H1 (cell line): ENCODE measurements at places on chromosomes 11 and 22.

DNA sequence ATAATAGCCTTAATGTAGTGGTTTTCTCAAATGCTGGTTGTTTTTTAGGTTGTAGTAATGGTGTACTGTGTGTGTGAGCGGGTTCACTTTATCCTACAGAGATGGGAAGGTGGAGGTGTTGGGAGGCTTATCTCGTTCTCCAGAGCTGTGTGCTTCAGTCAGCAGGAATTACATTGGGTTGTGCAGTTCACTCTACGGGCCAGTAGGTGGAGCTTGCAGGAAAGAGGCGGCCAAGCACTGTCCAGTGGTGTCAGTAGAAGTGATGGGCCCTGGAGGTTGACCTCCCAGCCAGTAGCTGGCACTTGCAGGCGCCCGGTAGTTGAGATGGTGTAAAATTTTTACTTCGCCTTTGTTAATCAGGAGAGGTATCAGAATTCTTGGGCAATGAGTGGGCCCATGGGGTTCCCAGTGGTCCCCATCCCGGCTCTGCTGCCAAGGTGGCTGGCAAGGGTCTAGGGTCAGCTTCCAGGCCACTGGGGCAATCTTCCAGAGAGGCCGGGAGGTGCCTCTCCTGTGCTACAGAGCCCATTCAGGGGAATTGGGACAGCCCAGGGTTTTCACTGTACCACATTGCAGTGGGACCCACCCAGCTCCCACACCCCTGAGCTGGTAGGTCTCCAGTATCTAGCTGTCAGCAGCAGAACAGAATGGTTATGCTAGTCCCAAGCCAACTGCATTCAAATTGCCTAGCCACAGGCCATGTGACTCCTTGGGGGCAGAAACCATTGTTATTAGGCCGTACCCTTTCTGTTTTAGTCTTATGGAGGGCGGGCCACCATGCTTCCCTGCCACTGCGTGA, 43.9 kb downstream of the BIRC2 start:
- H3K36me3 ChIP-seq = no peaks in the 10 kb centered on the region; the same call in 1 of the 2 replicates
- H3K27ac ChIP-seq = no peak overlapping the region
- H3K4me3 ChIP-seq = no peak overlapping the region
- H3K4me1 ChIP-seq = no peaks in the 10 kb centered on the region
- peak; percentile 43 for DNase-seq
- no peaks in the 10 kb centered on the region for H3K27me3 ChIP-seq

DNA sequence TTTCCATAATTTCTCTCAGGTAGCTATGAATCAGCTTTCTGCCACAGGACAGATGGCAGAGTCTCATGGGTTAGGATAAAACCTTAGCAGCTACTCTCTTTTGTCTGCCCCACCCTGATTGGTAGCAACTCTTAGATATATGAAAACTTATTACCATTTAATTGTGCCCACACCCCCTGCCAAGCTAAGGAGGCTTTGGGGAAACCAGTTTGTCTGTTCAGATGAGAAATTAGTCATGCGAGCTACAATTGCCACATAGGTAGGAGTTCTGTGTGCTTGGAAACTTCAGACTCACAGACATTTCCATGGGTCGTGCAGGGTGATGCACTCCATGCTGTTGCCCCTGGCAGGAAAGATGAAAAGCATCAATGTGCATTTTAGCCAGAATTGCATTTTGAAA, 39.9 kb downstream of the CD44 start:
- no peak overlapping the region for H3K27ac ChIP-seq
- DNase-seq = no peak
- peaks cover 3% of the 10 kb centered on the region for H3K4me1 ChIP-seq
- H3K27me3 ChIP-seq = no peaks in the 10 kb centered on the region
- no peaks in the 10 kb centered on the region for H3K36me3 ChIP-seq

DNA sequence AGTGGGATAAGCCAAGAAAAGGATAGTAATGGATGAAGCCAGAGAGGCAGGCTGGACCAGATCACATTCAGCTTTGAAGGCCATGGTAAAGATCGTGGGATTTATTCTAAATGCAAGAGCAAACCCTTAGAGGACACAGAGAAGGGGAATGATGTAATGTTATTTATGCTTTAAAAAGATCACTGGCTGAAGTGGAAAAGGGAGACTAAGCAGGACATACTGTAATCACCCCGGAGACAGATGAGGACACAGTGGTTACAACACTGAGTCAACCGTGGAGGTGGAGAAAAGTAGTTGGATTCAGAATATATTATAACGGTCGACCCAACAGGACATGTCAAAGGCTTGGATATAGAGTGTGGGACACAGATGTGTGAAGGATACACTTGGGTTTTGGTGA, 38.5 kb downstream of the CDON start:
- H3K4me3 ChIP-seq = no peak overlapping the region
- no peaks in the 10 kb centered on the region for H3K4me1 ChIP-seq
- H3K27me3 ChIP-seq = no peaks in the 10 kb centered on the region
- peaks cover 2% of the 10 kb centered on the region; the same call in 1 of the 2 replicates for H3K36me3 ChIP-seq

- no peak for DNase-seq
- H3K36me3 ChIP-seq = no peaks in the 10 kb centered on the region
- H3K4me3 ChIP-seq = no peak overlapping the region
- H3K4me1 ChIP-seq = peaks cover 4% of the 10 kb centered on the region; the same call in 1 of the 2 replicates
- no peaks in the 10 kb centered on the region for H3K27me3 ChIP-seq
- H3K27ac ChIP-seq = no peak overlapping the region
Observed at GRCh38 chr22:27973846-27974245, 54.8 kb upstream of the PITPNB start.

DNA sequence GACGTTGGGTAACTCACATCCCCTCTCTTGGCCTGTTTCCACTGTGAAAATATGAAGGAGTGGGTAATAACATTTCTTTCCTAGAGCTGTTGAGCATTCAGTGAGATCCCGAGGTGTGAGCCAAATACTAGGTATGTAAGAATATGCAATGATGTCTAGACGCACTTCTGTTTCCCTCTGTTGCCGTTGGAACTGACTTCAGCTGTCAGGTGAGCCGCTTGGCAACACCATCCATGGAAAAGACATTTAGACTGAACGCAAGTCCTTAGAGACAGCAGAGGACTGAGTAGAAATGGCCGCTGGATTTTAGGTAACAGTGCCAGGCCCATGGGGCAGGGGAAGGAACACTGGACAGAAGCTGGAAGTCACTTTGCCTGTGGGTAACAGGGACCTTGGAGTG, 29.5 kb upstream of the SHANK2 start:
- H3K36me3 ChIP-seq = no peaks in the 10 kb centered on the region
- DNase-seq = no peak
- no peak overlapping the region for H3K4me3 ChIP-seq
- H3K27ac ChIP-seq = no peak overlapping the region

- no peaks in the 10 kb centered on the region for H3K27me3 ChIP-seq
- H3K36me3 ChIP-seq = no peaks in the 10 kb centered on the region
- H3K4me3 ChIP-seq = no peak overlapping the region
Observed at GRCh38 chr11:111272420-111272819, 25.9 kb upstream of the POU2AF3 start.

GRCh38 chr11:47335733-47336132, 16.8 kb downstream of the MYBPC3 start:
- no peak for DNase-seq
- no peak overlapping the region for H3K27ac ChIP-seq
- H3K27me3 ChIP-seq = no peaks in the 10 kb centered on the region
- H3K4me3 ChIP-seq = no peak overlapping the region
- no peaks in the 10 kb centered on the region for H3K4me1 ChIP-seq
- no peaks in the 10 kb centered on the region for H3K36me3 ChIP-seq

GRCh38 chr22:28909375-28909774, 26.0 kb downstream of the ZNRF3 start:
- H3K36me3 ChIP-seq = no peaks in the 10 kb centered on the region
- H3K4me1 ChIP-seq = no peaks in the 10 kb centered on the region; the same call in 1 of the 2 replicates
- no peak overlapping the region for H3K27ac ChIP-seq
- H3K27me3 ChIP-seq = no peaks in the 10 kb centered on the region
- no peak overlapping the region for H3K4me3 ChIP-seq

GRCh38 chr22:28344918-28345703, 334.5 kb downstream of the TTC28 start:
- no peak overlapping the region for H3K27ac ChIP-seq
- no peaks in the 10 kb centered on the region for H3K36me3 ChIP-seq
- no peaks in the 10 kb centered on the region for H3K4me1 ChIP-seq
- H3K4me3 ChIP-seq = no peak overlapping the region
- no peaks in the 10 kb centered on the region for H3K27me3 ChIP-seq

GRCh38 chr11:33884035-33884434, 7.8 kb downstream of the LMO2 start:
- no peak overlapping the region for H3K4me3 ChIP-seq
- H3K27me3 ChIP-seq = no peaks in the 10 kb centered on the region
- DNase-seq = no peak
- no peak overlapping the region for H3K27ac ChIP-seq
- no peaks in the 10 kb centered on the region; the same call in 1 of the 2 replicates for H3K36me3 ChIP-seq

DNA sequence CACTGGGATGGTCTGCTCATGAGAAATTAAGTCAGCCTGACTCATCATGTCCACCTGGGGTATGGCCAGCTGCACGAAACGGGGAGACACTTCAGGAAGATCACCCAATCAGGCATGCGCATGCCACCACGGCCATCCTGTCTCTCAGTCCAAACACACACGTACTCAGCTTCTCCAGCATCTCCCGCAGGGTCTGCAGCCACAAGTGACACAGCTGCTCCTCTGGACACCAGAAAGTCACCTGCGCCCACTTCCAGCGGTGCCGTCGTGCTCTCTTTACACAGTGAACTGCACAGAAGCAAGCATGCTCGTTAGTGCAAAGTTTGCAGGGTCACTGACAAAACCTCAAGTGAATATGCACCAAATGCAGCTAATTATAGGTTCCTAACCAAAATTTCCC, 18.1 kb downstream of the CERK start:
- no peak for DNase-seq
- H3K4me1 ChIP-seq = no peaks in the 10 kb centered on the region
- no peaks in the 10 kb centered on the region for H3K27me3 ChIP-seq
- H3K36me3 ChIP-seq = peaks cover 5% of the 10 kb centered on the region; the same call in 1 of the 2 replicates

- H3K4me1 ChIP-seq = no peaks in the 10 kb centered on the region
- no peaks in the 10 kb centered on the region for H3K36me3 ChIP-seq
- H3K27ac ChIP-seq = no peak overlapping the region
- H3K27me3 ChIP-seq = no peaks in the 10 kb centered on the region
Observed at GRCh38 chr11:118289401-118289800, 15.1 kb upstream of the CD3E start.

DNA sequence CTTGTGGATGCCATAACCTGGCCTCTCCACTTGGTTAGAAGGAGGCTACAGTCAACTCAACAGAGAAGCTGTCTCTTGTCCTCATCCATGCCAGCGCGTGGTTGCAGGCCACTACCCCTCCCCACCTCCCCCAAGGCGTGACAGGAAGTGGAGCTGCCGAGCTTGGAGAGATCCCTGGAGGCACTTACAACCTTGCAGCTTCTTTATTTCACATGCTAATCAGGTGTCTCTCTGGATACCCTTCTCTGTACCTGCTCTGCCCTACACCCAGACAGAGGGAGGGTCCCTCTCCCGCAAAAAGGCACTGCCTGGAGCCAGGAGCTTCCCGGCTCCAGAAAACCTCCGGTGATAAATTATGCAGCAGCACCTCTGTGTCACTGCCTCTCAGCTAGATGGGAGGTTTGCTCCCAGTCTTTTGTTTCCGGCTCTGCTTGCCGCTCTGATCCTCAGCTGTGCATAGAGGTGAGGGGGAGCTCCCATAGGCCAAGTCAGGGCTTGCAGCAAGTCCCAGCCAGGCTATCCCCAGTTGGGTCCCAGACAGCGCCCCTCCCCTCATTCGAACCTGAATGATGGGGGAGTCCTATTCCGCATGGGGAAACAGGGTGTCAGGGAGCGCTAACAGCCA, 5.7 kb downstream of the LRP4 start:
- peak; percentile 70 for DNase-seq
- no peaks in the 10 kb centered on the region for H3K36me3 ChIP-seq
- peaks cover 9% of the 10 kb centered on the region for H3K27me3 ChIP-seq
- peak overlapping the region; percentile 56 for H3K4me3 ChIP-seq

DNA sequence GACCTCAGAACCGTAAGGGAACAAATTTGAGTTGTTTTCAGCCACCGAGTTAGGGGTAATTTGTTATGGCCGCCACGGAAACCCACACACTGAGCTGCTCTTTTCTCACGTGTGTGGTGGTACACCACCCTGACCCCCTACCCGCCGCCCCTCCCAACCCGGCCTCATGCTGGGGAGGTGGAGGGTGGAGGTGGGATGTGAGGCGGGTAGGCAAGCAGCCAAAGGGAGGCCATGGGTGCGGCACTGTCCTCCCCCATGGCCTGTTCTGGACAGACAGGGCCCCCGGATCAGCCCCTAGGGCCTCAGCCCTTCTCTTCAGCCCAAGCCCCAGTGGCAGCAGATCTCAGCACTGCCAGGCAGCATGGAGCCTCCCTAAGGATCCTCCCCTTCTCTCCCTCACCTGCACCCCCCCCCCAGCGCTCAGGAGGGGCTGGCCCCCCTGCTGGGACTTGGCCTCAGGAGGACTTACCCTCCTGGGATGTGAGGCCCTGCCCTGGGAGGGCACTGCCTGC, 7.9 kb downstream of the PRR5 start:
- no peaks in the 10 kb centered on the region for H3K27me3 ChIP-seq
- no peaks in the 10 kb centered on the region for H3K36me3 ChIP-seq
- DNase-seq = no peak

GRCh38 chr11:113928311-113928710, 23.7 kb downstream of the HTR3B start:
- no peak overlapping the region for H3K4me3 ChIP-seq
- H3K36me3 ChIP-seq = no peaks in the 10 kb centered on the region
- no peak overlapping the region for H3K27ac ChIP-seq
- no peaks in the 10 kb centered on the region for H3K4me1 ChIP-seq
- DNase-seq = no peak
- no peaks in the 10 kb centered on the region for H3K27me3 ChIP-seq

- no peak overlapping the region for H3K4me3 ChIP-seq
- no peak overlapping the region for H3K27ac ChIP-seq
- H3K36me3 ChIP-seq = no peaks in the 10 kb centered on the region
- H3K27me3 ChIP-seq = no peaks in the 10 kb centered on the region
- peaks cover 11% of the 10 kb centered on the region for H3K4me1 ChIP-seq
Observed at GRCh38 chr11:70066628-70067027, 11.5 kb upstream of the ANO1 start.

DNA sequence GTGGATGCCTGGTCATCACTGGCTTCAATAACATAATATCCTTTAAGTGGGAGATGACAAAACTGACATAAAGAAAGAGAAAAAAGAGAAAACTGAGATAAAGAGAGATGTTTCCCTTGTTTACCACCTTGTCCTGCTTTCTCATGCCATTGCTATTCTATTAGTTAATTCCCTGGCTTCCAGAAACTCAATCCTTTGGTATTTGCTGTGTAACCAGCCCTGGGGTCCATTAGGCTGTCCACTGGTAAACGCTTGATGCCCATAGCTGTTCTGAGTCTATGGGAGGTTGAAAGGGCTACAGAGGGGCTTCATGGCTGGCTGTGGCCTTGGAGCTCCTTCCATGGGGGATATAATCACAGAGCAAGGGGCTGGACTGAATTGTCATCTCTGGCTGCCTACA, 243.4 kb upstream of the PLET1 start:
- H3K4me3 ChIP-seq = no peak overlapping the region
- H3K4me1 ChIP-seq = peaks cover 7% of the 10 kb centered on the region; the same call in 1 of the 2 replicates
- DNase-seq = no peak
- H3K27ac ChIP-seq = no peak overlapping the region
- no peaks in the 10 kb centered on the region for H3K27me3 ChIP-seq

- H3K27me3 ChIP-seq = no peaks in the 10 kb centered on the region
- no peak for DNase-seq
- H3K27ac ChIP-seq = no peak overlapping the region
- no peaks in the 10 kb centered on the region for H3K36me3 ChIP-seq
- H3K4me3 ChIP-seq = no peak overlapping the region
Observed at GRCh38 chr22:17281440-17281841, 62.2 kb upstream of the ADA2 start.

- DNase-seq = no peak
- no peak overlapping the region for H3K27ac ChIP-seq
- H3K4me1 ChIP-seq = peaks cover 19% of the 10 kb centered on the region
- H3K36me3 ChIP-seq = no peaks in the 10 kb centered on the region
- H3K27me3 ChIP-seq = peaks cover 12% of the 10 kb centered on the region; the same call in 1 of the 2 replicates
Observed at GRCh38 chr11:72781063-72781312, 12.9 kb downstream of the STARD10 start.
